ENCODE measurements at places on chromosomes 16 and 17. TPM values are rescaled to one million over a fixed set of nuclear protein-coding genes. Genes with fewer than 3 reads are reported as not detected.

Gene KIFC3
- total RNA-seq: 34.5 TPM

Gene MYO1D
- total RNA-seq: 36.9 TPM

GRCh38 chr16:83803811-83804210 lies 4.0 kb upstream of the HSBP1 start:
- no peak for DNase-seq
- peaks cover 8% of the 10 kb centered on the region for H3K27me3 ChIP-seq
- peaks cover 14% of the 10 kb centered on the region for H3K4me1 ChIP-seq

DNA sequence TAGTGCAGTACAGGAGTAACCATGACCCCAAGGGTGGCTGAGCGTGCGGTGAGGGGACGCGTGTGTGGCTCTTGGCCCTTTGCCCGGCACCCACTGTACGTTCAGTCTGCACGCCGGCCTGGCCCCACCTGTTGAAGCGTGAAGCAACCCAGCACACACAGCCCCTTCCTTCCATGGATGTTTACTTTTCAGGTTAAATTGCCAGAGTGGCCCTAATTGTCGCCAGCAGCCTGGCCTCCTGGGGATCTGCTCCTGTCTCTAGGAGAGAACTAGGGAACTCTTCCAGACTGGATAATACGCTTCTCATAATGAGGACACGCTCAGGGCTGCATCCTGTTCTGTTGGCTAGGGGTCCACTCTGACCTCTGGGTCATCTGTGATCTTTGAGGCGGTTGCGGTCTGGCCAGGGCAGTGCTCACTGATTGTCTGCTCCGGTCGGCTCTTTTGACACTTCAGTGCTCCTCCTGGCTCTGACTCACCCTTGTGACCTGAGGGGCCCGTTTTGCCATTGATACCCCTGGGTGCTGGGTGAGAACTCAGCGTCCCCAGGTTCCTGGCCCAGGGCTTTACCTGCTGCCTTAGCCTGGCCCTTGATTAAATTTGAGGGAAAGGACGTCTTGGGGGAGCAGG lies 27.7 kb downstream of the TPSG1 start:
- no peak overlapping the region for H3K4me3 ChIP-seq
- no peak overlapping the region for H3K27ac ChIP-seq
- no peak for DNase-seq
- no peaks in the 10 kb centered on the region for H3K27me3 ChIP-seq
- peaks cover 1% of the 10 kb centered on the region for H3K4me1 ChIP-seq

- peak overlapping the region; percentile 83 for H3K4me3 ChIP-seq
- H3K36me3 ChIP-seq: peaks cover 4% of the 10 kb centered on the region
- DNase-seq: no peak
- H3K4me1 ChIP-seq: peaks cover 11% of the 10 kb centered on the region
- no peaks in the 10 kb centered on the region for H3K27me3 ChIP-seq
These were observed 1.3 kb downstream of the PARD6A start for GRCh38 chr16:67661886-67662652.

GRCh38 chr16:25031132-25031440 lies 15.9 kb upstream of the ARHGAP17 start:
- peak overlapping the region; percentile 93 for H3K27ac ChIP-seq
- peaks cover 10% of the 10 kb centered on the region for H3K4me1 ChIP-seq

Gene GPR142
- 6.6 TPM for total RNA-seq

DNA sequence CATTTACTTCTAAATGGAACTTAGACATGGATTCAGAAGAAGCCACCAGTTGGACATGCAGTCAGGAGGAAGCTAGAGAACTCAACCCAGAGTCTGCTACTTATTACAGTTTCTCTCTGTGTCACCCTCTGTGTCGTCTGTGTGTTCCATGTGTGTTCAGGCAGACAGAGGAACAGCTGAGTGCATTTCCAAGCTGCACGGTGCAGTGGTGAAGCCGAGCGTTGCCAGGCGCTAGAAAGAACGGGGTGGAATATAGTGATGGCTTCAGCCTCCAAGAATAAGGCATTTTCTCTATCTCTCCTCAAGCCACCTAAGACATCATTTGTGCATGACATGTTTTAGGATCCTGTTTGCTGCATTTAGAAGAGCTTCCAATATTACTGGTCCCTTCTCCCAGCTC lies 101.1 kb upstream of the CCL2 start:
- H3K27me3 ChIP-seq: peaks cover 66% of the 10 kb centered on the region
- H3K4me3 ChIP-seq: no peak overlapping the region
- H3K36me3 ChIP-seq: no peaks in the 10 kb centered on the region

Gene OR4D1
- total RNA-seq: not detected

Gene CCDC92B
- total RNA-seq: 0.87 TPM

Gene FBXL16
- 4.3 TPM for total RNA-seq

- no peak overlapping the region for H3K27ac ChIP-seq
- peaks cover 43% of the 10 kb centered on the region for H3K27me3 ChIP-seq
- no peaks in the 10 kb centered on the region for H3K36me3 ChIP-seq
- DNase-seq: peak; percentile 58
These were observed 9.6 kb upstream of the WNT9B start for GRCh38 chr17:46841561-46842379.

Gene IL21R
- not detected for total RNA-seq

GRCh38 chr16:5951486-5951885 lies 853.9 kb upstream of the EEF2KMT start:
- H3K4me1 ChIP-seq: no peaks in the 10 kb centered on the region
- H3K27ac ChIP-seq: no peak overlapping the region
- peaks cover 20% of the 10 kb centered on the region for H3K27me3 ChIP-seq
- DNase-seq: no peak
- no peak overlapping the region for H3K4me3 ChIP-seq

Gene BTBD17
- total RNA-seq: 3.4 TPM
